ENCODE measurements at places on chromosomes 2 and 18. TPM values are rescaled to one million over a fixed set of nuclear protein-coding genes. Genes with fewer than 3 reads are reported as not detected.

DNA sequence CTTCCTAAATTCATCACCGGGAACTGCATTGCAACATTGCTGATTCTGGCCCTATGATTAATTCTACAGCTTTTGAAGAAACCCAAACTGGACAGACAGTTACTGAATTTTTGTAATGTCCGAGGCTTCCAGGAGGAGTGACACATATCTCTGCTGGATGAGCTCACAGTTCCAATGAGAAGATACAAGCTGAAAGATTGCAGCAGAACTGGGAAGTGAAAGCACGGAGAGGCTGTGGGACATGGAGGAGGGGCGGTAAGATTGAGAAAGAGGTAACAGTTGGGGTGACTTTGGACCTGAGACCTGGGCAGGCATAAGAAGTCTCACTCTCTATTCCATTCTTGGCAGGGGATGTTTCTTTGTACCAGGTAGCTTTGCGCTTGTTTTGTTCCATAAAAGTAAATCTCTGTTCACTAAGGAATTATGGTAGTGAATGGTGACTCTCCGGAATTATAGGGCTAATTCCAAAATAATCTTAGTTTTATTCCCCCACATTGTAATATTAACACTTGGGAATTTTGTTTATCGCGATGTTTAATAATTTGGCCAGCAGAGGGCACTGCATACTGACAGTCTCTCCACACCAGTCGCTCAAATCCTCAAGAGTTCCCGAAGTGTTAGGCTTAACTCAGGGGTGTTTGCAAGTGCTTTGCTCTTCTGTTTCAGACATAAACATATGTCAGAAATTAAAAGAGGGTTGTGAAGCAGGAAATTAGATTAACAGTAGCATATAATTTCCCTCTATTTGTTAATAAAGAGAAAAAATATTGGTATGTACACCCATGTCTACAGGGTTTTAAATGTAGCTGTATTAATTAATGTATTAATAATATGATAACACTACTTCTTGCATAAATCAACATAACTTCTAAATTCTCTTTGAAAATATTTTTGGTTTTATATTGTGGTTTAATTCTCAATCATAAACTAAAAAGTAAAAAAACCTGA, 201.4 kb downstream of the SOCS6 start:
- peak; percentile 66 for DNase-seq

DNA sequence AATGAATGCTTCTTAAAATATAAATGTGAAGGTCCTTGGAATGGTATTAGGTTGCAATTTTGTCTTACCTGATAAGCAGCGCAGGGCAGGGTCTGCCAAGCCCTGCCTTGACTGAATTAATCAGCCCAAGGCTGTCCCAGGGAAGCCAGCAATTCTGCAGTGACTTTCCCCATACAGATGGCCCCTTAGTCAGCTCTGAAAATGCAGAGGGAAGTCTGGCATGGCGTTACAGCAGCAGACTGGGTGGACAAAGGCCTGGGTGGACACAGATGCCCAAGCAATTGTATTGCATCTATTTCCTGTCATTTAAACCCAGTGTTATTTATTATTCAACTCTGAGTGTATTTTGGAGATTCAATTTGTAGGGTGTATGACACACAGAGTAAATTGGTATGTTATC, 56.6 kb upstream of the NOL4 start:
- DNase-seq, result no peak

TANK gene
- total RNA-seq, result 56.3 TPM

DNA sequence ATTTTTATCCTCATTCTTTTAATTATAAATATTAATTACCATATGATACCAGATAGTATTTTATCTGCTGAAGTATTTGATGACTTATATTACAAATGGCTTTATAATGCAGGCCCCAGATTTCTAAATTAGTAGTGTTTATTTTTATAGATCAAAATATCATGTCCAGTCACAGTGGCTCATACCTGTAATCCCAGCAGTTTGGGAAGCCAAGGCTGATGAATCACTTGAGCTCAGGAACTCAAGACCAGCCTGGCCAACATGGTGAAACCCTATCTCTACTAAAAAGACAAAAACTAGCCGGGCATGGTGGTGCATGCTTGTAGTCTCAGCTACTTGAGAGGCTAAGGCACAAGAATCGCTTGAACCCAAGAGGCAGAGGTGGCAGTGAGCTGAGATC, 100.1 kb upstream of the ARHGAP15 start:
- peak; percentile 15 for DNase-seq

DNA sequence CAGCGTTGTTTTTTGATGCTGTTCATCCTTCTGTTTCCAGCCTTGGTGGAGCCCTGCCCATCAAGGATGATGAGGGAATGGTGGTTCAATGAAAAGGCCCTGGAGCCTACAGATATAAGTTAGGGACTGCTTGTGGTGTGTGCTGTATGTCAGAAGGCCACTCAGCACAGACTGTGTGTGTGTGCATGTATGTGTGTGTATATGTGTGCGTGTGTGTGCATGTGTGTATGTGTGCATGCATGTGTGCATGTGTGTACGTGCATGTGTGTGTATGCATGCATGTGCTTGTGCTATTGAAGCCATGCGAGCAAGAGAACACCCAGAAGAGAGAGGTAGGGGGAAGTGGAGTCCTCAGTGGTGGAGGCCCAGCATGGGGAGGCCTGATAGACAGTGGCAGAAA, 304.9 kb downstream of the CYP26B1 start:
- no peak for DNase-seq

DNA sequence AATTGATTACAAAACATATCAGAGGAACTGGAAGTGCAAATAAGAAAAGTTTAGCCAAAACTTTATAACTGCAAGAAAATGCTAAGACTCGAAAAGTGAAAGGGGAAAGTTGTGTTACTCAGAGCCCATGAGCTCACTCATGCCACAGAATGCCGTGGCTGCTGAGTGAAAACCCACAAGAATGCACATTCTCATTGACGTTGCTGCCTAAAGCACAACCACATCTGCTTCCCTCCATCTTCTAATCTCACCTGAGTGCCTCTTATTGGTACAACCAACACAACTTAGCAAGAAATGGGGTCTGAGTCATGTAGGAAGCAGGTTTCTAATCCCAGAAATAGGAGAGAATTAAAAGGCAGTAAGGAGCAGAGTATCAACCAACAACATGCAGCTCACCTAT, 259.7 kb downstream of the LNPK start:
- peak; percentile 91 for DNase-seq

UGT1A6 gene
- total RNA-seq, result not detected

GRCh38 chr2:6826081-6826913, 39.4 kb downstream of the CMPK2 start:
- peak; percentile 13 for DNase-seq

GATA6 gene
- total RNA-seq, result not detected

DNA sequence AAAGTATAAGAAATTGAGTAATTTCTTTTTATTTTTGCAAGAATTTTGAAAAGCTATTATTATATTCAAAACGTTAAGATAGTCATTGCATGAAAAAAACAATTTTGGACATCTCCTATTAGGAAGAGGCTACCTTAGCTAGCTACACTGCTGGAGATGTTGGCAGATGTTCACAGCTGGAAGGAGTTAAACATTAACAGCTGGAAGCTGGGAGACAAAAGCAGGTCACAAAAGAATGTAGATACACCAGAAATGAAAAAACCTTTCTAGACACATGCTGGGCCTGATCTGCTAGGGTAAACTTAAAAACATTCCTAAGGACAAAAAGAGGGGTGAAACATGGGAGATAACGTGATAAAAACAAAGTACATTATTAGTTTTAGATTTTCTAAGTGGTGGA, 84.4 kb downstream of the SESTD1 start:
- no peak for DNase-seq

DNA sequence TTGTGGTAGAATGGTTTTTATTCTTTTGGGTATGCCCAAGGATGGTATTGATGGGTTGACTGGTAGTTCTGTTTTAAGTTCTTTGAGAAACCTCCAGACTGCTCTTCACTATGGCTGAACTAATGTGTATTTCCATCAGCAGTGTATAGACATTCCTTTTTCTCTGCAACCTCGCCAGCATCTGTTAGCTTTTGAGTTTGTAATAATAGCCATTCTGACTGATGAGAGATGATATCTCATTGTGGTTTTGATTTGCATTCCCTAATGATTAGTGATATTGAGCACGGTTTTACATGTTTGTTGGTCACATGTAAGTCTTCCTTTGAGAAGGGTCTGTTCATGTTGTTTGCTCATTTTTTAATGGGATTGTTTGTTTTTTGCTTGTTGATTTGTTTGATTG, 1348.7 kb upstream of the NXPH2 start:
- DNase-seq, result no peak

CPSF3 gene
- total RNA-seq, result 56.0 TPM

CRYBA2 gene
- total RNA-seq, result not detected

DNA sequence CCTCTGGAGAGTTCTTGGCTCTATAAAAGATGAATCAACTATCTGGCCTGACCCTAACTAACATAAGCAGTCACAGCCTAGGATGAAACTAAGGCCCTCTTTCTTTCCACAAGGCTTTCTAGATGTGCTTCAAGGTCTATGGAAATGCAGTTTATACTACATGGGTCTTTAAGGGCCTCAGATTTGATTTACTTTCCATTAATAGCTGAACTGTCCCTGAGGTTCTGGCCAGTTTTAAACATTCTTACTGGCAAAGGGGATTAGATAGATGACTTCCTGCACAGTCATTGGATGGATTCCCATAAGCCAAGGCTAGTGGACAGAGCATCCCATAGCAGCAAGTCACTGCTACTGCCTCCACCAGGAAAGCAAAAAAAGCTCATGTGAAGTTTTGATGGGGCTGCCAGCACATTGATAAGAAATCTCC, 38.1 kb upstream of the LCLAT1 start:
- peak; percentile 60 for DNase-seq

DNA sequence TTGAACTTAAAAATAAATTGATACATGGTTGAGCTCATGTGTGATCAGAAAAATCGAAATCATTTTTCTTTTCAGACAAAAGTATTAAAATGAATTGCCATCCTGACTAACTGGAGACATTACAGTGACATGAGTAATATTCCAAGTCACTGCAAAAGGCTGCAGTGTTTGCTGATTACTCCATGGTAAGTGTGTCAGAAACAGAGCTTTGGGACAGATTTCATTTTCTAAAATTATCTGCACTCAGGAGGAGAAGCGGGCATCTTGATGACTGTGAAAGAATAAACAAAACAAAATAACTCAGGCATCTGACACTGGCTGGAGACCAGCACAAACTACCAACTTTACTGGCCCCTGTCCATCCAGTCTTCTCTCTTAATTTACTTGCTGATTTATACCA, 312.3 kb upstream of the PIK3C3 start:
- no peak for DNase-seq

DNA sequence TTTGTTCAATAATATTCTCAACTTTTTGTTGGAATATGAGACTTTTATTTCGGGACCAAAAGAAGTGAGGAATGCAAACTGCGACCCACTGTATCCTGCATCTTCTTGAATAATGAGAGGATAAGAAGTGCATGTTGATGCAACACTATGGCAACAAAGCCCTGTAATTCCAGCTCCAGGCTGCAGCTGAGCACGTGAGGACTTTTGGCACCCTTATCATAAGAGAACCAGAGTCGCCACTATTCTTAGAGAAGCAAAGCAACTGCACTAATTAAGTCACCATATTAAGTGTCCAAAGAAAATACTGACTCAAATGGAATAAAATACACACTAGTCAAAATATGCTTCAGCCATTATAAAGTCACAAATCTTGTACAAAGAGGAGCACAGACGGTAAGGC, 65.8 kb downstream of the FAM210A start:
- no peak for DNase-seq

AUP1 gene
- total RNA-seq, result 140 TPM

CNDP1 gene
- not detected for total RNA-seq

DNA sequence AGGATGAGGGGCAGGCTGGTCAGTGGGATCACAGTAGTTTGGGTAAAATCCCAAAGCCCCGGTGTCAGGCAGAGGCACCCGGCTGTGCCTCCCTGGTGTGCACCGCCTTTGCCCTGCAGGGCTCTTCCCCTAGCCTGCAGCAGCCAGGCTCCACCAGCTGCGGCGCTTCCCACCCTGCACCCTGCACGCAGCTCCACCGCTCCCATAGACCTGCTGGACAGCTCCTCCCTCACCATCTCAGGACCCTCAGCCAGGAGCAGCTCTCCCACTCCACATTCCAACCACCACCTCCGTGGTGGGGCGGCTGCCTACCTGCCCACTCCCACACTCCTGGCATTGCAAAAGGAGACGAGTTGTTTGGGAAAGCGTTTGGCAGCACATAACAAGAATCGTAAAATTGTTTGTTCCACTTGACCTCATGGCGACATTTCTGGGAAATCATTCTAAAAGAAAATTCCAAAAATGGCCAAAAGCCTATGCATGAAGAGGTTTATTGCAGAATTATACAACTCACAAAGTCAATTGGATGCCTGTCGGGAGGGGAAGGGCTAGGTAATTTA, 287.4 kb upstream of the HDAC4 start:
- no peak for DNase-seq

DNA sequence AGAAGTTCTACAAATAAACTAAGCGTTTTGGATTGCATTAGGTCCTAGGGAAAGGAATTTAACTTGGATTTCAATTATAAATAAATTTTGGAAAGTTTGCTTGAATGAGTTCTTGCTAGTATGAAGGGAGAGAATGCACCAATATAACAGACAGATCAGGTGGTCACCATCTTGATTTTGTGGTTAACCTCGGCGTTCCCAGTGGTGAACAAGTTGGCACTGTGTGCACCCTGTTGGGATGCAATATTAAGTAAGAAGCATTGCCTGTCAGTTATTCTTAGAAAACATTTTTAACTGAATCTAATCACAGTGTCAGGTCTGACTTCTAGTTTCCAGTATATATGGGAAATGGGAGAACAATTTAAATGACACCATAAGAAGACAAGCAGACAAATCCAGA, 673.4 kb downstream of the SLC4A3 start:
- DNase-seq, result peak; percentile 52

- no peak for DNase-seq
These were observed 26.2 kb upstream of the LRRTM1 start for GRCh38 chr2:80330527-80331450.

- no peak for DNase-seq
These were observed 221.8 kb upstream of the OSR1 start for GRCh38 chr2:19580264-19580663.

- no peak for DNase-seq
These were observed 518.0 kb downstream of the CNTNAP5 start for GRCh38 chr2:124542932-124543640.

GPR45 gene
- not detected for total RNA-seq

- no peak for DNase-seq
These were observed 65.4 kb downstream of the TACR1 start for GRCh38 chr2:75133621-75134570.

DNA sequence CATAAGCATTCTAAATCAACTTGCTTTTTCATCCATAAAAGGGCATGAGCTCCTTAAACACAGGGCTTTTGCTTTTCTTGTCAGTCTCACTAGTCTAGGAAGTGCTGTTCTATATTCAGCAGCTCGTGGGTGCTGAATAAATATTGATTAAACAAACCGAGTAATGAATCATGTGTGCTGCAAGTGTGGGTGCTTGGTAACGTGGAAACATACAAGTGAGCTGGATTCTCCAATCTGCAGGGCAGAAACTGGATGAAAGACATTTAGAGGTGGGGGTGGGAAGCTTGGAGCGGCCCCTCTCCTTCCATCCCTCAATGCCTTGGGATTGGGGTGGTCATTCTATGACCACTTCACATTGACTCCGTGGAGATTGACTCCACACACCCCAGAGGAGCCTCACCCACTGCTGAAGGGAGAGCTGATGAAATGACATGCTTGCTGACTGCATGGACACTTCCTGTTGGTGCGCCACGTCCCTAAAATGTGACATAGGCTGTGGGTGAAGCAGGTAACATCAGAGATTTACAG, 114.6 kb downstream of the DOCK10 start:
- DNase-seq, result peak; percentile 72
